ENCODE measurements at places on chromosomes 1 and 21.

DNA sequence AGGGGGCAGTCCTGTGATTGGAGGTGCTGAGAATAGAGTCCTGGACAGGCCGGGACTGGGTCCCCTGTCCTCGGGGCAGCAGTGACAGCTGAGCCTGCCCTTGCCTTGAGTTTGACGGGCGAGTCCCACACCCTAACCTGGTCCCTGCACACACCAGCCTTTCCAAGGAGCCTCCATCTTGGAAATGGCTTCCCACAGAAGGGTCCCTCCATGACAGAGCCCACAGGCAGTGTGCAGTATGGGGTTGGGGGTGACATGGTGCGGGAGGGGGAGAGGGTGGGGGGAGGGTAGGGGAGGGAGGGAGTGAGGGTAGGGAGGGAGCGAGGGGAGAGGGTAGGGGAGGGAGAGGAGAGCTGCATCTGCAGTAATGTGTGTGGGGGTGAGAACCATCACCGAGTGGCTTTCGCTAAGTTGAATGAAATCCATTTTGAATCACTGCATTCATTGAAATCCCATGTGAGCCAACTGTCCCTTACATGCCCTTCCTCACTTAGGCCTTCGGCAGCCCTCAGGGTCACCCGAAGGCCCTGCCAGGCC is 10.1 kb upstream of the TMEM52 start:
- DNase-seq, result no peak

- DNase-seq, result no peak
Measured at GRCh38 chr1:17573518-17574041, 34.1 kb downstream of the ARHGEF10L start.

- DNase-seq, result no peak
Measured at GRCh38 chr1:107940701-107941100, 24.3 kb downstream of the VAV3 start.

DNA sequence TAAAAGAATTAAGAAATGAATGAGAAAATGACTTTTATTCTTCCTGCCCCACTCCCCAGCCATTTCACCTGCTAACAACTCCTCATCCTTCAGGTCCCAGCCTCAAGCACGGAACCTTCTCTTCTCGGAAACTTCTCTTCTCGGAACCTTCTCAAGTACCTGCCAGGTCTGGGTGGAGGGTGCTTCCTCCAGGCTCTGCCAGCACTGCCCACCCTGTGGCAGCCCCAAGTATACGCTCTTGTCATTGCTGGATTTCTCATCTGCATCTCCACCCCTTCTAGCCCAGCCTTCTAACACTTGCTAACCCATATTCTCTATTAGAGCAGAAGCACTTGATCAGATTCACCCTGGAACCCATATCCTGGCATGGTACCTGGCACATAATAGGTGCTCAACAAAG is 3.9 kb upstream of the IFFO2 start:
- no peak for DNase-seq

GRCh38 chr1:194042736-194043135 is 856.3 kb upstream of the B3GALT2 start:
- DNase-seq, result no peak

DNA sequence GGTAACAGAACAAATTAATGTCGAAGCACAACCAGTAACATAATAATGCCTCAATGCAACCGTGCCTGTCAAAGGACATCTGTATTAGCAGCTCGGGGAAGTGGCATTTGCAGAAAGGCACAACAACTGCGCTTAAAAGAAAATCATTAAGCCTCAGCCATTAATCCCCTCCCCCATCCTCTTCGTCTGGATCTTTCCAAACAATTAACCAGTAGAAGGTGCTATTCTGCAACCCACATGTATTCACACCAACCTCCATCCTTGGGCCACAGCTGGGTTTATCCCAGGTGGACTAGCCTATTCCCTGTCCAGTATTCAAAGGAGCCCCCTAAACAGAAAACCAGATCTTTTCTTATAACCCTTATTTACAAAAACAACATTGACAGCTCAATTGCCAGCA is 2.6 kb downstream of the RERE start:
- DNase-seq, result no peak

DNA sequence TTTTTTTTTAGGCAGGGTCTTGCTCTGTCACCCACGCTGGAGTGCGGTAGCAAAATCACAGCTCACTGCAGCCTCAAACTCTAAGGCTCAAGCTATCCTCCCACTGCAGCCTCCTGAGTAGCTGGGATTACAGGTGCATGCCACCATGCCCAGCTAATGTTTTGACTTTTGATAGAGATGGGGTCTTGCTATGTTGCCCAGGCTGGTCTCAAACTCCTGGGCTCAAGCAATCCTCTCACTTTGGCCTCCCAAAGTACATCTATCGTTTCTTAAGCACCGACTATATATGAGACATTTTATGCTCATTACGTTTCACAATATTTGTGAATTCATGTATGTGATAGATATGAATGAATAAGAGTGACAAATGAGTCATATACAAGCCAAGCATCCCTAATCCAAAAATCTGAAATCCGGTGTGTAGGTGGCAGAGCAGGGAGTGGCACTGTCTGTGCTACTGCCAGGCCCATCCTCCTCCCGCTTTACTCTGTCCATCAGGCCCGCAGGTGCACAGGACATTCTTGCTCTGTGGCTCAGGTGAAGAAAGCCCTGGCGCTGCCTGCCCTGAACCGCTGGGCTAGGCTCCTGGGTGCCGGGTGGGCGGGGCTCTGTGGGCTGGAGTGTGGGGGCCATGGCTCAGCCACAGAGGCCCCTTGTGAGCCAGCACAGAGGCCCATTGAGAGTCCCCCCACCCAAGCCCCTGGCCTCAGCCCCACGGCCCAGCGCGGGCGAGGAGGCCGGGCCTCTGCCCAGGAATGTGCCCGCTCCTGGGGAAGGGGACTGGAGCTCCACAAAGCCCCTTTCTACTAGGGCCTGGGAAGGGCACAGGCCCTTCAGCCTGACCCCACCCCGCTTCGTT is 45.3 kb downstream of the HSPG2 start:
- DNase-seq, result no peak

GRCh38 chr1:221192055-221192454 is 312.8 kb downstream of the HLX start:
- DNase-seq, result no peak

- no peak for DNase-seq
Measured at GRCh38 chr1:43465505-43466067, 11.9 kb upstream of the HYI start.

DNA sequence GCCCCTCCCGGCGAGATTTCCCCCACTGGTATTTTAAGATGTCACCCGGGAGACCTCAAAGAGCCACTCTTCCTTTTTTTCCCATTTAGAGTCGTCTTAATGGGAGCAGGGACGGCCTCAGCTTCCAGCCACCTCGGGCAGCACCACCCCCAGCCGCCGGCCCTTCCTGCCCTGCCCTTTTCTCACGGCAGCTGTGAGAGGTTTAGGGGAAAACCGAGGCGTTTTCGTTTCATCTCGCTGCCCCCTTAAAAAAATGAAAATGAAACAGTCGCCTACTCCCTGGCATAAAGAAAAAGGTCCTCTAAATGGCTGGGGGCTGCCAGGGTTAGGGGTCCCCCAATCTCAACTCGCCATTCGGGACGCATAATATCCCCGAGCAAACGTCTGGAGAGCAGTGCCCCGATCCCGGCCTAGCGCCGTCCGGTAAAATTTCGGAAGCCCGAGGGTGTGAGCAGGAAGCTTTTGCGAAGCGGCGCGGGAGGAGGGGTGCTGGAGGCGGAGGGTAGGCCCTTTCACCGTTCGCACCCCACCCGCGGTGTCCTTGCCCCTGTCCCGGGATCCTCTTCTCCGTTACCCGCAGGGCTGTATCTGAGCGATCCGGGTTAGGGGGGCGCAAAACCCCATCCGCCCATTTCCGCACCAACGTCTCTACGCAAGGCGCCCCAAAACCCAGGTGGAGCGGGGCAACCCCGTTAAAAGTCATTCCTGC is 1.2 kb downstream of the RUNX3 start:
- no peak for DNase-seq

DNA sequence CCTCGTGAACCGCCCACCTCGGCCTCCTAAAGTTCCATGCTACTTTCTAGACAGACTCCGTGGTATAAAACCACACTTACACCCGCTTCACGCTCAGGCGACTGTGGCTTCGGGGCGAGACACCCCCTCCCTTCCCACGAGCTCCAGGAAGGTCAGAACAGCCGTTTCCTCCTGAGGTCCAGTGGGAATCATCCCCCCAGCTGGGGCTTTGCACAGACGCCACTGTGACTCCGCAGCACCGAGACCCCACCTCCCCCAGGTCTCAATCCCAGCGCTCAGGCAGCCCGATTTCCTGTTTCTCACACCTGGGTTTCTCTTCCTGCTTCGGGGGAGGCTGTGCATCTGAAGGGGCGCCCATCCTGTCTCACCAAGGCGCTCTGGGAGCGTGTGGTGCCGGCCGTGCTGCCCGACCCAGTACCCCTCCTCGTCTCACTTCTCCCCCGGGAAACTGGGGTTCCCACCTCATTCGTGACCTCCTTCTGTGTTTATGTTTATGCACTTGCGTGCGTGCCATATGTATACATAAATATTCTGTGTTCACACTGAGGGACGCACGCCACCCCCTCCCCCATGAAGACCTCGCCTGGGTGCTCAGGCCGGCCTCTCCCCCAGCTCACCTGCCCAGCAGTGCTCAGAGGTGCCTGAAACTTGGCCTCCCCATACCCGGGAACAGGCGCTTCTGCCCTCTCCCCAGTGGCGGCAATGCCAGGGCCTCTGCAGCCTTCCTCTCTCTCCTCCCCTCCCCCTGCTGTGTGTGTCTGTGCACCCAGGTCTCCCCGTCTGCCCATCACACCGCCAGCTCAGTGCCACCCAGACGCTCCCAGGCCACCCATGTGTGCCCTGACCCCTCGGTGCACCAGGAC is 14.6 kb downstream of the SLC35E2B start:
- DNase-seq, result peak; percentile 37

DNA sequence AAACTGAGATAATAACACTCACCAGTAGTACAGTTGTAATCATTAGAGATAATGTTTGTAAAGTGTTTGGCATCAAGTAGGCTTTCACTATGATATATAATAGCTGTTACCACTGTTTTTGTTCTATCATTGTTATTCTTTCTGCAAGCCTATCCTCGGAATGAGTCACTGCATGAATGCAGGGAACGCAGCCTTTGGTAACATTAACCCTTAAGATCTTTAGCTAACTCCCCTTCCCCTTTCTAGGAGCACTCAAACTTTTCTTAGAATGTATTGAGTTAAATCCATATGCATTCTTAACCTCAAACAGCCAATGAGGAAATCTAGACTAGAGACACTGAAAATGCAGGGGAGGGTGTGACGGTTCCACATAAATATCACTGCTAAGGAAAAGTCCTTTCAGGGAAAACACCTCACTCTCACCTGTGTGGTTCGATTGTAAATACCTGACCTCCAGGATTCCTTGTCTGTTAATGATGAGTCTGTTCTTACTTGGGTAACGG is 467.3 kb downstream of the SETD4 start:
- DNase-seq, result no peak

DNA sequence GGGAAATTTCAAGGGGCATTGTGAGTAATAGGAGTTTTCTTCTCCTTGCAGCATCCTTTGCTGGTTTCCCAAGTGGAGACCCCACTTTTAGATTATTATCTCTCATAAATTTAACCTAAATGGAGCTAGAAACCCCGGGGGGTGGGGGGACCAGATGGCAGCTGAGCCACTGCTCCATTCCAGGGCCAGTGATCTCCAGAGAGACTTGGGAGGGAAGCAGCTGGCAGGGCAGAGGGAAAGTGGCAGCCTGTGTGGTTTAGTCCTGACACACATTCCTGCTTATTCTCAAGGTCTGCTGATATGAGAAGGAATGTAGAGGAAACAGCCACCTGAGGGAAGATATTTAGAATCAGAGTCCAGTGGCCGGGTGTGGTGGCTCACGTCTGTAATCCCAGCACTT is 16.3 kb downstream of the PCP4L1 start:
- no peak for DNase-seq

- no peak for DNase-seq
Measured at GRCh38 chr21:40166291-40166843, 299.1 kb downstream of the PCP4 start.

DNA sequence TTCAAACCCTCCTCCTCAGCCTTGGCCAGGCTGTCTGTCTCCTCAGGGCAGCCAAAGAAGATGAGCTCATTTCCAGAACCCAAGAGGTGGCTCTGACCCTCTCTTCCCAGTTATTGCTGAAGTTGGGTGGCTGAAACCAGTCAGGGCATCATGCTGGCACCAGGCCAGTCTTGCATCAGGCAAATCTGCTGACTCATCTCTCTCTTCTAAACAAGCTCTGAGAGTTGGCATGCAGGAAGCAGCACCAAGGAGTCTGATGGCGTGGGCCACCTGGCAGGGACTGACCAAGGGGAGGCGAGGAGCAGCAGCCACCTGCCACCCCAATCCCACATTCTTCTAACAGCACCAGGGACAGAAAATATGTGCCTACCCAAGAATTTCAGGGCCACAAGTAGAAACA is 104.8 kb upstream of the ATP1A1 start:
- peak; percentile 7 for DNase-seq

GRCh38 chr1:111864862-111865261 is 109.2 kb downstream of the DDX20 start:
- DNase-seq, result no peak

- DNase-seq, result no peak
Measured at GRCh38 chr1:153742411-153743142, 14.7 kb downstream of the INTS3 start.

DNA sequence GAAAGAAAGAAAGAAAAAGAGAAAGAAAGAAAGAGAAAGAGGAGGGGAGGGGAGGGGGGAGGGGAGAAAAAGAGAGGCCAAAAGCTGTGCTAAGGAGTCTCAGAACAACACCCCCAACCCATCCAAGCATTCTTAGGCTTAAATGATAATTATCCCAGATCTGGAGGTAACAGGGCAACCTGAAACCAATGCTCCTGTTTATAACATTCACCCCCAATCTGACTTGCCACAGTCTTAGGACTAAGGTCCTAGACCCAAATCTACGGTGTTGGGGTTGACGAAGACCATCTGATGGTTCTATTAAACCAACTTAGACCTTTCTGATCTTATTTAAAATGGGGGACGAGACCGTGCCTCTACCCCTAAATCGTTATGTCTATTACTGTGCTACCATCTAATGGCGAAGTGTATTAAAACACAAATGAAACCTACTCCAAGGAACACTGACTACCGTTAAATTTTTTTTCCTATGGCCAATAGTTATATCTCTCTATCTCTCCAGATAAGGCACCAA is 119.3 kb upstream of the CDC42BPA start:
- no peak for DNase-seq

DNA sequence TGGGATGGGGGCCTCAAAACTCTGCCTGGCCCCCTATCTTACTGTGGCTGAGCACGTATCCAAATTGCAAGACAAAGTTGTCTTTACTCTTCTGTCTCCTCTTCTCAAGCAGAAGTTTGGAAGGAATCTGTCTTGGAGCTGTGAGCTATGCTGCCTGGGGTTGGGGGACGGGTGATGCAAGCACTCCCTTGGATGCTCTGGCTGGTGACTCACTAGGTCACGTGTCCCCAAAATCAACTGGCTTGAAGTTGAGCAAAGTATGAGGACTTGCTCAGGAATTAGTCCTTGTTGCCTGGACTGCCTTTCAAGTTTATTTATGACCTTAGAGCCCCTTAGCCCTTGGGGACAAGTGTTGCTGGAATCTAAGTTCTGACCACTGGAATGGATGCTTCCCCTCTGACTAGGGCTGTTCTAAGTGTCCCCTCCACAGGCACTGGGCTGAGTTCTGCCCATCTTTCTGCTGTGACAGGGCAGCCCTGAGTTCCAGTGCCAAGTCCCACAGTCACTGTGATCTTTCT is 269.5 kb downstream of the HHAT start:
- no peak for DNase-seq

GRCh38 chr1:61680500-61680899 is 44.4 kb downstream of the TM2D1 start:
- no peak for DNase-seq

- no peak for DNase-seq
Measured at GRCh38 chr1:247110627-247111258, 6.6 kb upstream of the ZNF669 start.

GRCh38 chr1:20325407-20325843 is 34.8 kb downstream of the VWA5B1 start:
- DNase-seq, result no peak

- DNase-seq, result no peak
Measured at GRCh38 chr1:1204998-1205768, 1.2 kb downstream of the TNFRSF18 start.

Measured in activated naive CD4-positive, alpha-beta T cell (primary cell).